Retina (tissue), 1 donor: ENCODE measurements at places on chromosomes 1 and 21.

- no peak for DNase-seq
Observed at GRCh38 chr1:5242850-5243249, 588.4 kb downstream of the AJAP1 start.

- DNase-seq = no peak
Observed at GRCh38 chr1:206975306-206975705, 5.0 kb upstream of the FCAMR start.

GRCh38 chr1:49204720-49205119 lies 428.0 kb upstream of the BEND5 start:
- DNase-seq = no peak

- no peak for DNase-seq
Observed at GRCh38 chr1:206885341-206886060, 11.7 kb upstream of the IL24 start.

DNA sequence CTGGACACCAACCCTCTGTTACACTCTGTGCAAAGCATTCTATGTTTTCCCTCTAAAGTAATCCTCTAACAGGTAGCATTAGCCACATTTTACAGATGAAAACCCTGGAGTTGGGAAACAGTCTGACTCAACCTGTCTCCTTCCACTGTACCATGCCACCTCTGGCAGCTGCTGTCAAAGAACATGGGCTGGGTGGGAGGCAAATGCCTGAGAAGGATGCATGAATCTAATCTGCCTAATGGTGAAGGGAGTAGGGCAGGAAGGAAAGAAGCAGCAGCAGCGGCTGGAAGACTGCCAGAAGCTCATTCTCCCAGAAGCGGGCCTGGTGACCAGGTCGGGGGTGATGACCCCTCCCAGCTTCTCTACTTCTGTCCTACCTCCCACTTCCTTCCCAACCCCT lies 21.7 kb downstream of the LRRC71 start:
- no peak for DNase-seq

GRCh38 chr1:155978325-155978972 lies at the start of gene ARHGEF2:
Gene ARHGEF2, minus strand, starts transcription at chr1:155978547. Its CDS starts 120 bp downstream, at chr1:155978427.
- peak; percentile 74 for DNase-seq

DNA sequence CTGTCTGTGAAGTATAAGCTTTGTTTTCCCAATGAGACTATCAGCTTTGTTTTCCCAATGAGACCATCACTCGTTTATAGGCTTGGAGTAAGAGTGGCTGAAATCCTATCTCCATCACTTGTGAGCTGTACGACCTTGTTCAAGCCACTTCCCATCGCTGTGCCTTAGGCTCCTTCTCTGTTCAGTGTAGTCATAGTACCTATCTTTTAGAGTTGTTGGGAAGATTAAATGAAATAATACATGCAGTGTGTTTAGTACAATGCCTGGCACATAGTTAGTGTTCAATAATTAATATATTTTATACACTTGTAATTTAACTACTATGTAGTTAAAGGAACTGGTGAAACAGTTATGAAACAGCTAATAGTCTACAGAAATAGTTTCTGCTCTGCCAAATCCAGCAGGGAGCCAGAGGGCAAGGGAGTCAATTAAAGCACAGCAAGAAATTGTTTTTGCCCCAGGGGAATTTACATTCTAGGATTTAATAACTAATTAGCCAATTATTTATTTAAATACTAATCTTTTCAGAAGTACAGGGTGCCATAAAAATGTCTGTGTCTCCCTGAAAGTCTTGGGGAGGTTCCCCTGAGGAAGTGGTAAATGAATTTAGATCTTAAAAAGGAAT lies 139.3 kb upstream of the HMCN1 start:
- DNase-seq = no peak
